ENCODE measurements at places on chromosomes 4 and X. TPM values are rescaled to one million over a fixed set of nuclear protein-coding genes. Genes with fewer than 3 reads are reported as not detected.

The KLHL13 gene
- polyA plus RNA-seq = 2.7 TPM

The BTK gene
- polyA plus RNA-seq = not detected

The NPY1R gene
- 0.03 TPM for polyA plus RNA-seq

The TRIML1 gene
- polyA plus RNA-seq = not detected

The S100P gene
- polyA plus RNA-seq = not detected

The PHOX2B gene
- polyA plus RNA-seq = not detected

The GAGE12F gene
- polyA plus RNA-seq = not detected

The GPRIN3 gene
- polyA plus RNA-seq = not detected

The RELL1 gene
- 0.99 TPM for polyA plus RNA-seq

The SSX4B gene
- not detected for polyA plus RNA-seq

GRCh38 chr4:152247271-152247975 lies 288.5 kb downstream of the FBXW7 start:
- DNase-seq = peak; percentile 38

GRCh38 chr4:22707390-22707789 lies 14.7 kb downstream of the GBA3 start:
- DNase-seq = no peak

DNA sequence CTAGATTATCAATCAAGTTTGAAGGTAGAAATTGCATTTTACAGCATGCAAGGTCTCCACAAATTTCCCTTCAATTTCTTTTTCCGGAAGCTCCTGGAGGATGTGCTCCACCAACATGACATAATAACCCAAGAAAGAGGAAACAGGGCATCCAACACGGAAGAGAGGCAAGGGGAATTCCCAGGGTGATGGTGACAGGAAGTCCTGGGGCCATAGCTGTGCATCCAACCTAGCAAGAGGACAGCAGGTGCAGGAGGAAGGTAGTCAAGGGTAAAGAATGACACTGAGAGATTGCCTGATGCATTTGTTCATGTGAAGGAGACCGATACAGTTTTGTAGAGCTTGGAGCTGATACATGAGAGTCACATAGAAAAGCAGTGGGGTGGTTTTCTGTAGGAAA lies 115.7 kb upstream of the LSM6 start:
- no peak for DNase-seq

DNA sequence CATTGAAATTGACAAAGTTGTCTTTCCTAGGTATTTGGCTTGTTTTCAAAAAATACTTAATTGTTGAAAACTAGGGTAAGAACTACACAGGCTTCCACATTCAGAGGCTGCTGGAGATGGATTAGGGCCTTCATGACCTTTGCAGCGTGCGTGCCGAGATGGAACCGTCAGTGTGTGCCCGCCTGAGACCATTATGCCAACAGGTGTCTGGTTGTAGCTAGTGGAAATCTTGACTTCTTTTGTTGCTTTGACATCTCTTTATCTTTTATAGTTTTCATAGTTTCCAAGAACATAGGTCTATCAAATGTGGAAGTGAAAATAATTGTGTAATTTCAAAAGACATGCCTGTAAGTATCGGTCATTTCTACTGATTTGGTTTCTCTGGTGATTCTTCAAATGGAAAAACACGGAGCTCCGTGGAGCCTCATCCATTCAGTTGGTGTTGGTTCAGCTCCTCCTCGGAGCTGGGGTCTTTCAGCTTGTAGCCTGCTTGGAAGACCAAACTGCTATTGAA lies 38.9 kb upstream of the CLCN4 start:
- no peak for DNase-seq

- no peak for DNase-seq
Measured at GRCh38 chr4:71461422-71461821, 122.6 kb downstream of the SLC4A4 start.

GRCh38 chr4:142516686-142517526 lies 329.2 kb downstream of the INPP4B start:
- DNase-seq = peak; percentile 82

DNA sequence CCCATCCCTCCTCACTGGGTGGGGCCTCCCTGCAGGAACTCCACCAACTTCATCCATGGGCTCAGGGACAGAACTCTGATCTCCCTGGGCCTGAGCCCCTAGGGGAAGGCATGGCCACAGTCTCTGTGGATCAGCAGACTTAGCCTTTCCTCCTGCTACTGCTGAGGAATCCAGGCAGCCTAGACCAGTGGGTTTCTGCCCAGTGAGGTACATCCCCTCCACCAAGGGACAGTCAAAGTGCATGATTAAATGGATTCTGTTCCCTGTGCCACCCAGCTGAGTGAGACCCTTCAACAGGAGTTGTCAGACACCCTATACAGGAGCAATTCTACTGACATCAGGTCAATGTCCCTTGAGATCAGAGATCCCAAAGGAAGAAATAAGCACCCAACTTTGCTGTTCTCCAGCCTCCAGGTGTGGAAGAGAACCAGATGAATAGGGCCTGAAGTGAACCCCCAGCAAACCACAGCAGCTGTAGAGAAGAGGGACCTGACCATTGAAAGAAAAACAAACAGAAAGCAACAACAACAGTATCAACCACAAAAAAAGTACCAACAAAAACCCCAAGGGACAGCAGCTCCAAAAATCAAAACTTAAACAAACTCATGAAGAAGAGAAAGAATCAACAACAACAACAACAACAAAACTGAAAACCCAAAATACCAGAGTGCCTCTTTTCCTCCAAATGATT lies 84.8 kb downstream of the CHIC1 start:
- DNase-seq = no peak

DNA sequence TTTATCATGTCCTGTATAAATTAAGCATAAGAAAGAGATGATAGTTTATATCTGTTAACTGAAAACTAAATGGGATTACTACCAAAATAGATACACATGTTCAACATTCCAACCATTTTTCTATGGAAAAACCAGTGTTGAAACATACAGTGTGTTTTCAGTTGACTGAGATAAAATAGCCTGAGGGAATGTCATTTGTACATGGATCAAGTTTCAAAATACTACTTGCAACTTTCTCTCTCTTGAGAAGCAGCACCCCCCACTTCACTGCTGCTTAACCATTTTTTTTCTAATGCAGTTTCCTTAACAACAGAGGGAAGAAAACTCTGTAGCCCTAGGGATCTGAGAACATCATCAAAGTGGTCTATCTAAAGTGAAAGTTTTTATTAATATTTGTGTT lies 70.8 kb downstream of the NPNT start:
- peak; percentile 80 for DNase-seq

DNA sequence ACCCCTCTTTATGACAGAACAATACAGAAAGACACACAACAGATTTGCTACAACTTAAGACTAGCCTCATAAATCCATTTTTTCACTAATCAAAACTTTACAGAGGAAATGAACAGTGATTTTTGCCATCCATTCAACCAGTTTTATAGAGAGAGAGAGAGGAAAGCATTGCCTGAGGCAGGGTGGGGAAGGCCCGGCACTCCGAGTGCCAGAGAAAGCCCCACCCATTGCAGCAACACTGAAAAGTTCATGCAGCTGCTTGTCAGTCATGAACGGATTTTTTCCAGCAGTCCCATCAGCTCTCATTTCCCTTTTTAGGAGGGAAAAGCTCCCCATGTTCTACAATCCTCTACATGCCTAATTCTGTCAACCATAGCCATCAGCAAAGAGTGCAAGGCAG lies 236.9 kb downstream of the CHIC1 start:
- DNase-seq = peak; percentile 15

DNA sequence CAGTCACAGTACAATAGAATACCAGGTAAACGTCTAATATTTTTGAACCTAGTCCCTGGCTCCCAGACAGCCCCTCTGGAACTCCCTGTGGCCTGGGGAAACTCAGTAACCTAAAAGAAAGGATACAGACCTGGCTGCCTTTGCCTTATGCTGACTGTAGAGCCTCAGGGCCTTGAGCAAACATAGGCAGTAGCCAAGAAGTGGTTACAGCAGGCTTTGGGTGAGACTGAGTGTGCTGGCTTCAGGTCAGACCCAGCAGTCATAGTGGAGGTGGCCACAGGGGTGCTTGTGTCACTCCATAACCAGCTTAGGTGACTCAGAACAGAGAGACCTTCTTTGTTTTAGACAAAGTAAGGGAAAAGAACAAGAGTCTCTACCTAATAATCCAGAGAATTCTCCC lies 141.8 kb upstream of the PRDX4 start:
- DNase-seq = peak; percentile 24

DNA sequence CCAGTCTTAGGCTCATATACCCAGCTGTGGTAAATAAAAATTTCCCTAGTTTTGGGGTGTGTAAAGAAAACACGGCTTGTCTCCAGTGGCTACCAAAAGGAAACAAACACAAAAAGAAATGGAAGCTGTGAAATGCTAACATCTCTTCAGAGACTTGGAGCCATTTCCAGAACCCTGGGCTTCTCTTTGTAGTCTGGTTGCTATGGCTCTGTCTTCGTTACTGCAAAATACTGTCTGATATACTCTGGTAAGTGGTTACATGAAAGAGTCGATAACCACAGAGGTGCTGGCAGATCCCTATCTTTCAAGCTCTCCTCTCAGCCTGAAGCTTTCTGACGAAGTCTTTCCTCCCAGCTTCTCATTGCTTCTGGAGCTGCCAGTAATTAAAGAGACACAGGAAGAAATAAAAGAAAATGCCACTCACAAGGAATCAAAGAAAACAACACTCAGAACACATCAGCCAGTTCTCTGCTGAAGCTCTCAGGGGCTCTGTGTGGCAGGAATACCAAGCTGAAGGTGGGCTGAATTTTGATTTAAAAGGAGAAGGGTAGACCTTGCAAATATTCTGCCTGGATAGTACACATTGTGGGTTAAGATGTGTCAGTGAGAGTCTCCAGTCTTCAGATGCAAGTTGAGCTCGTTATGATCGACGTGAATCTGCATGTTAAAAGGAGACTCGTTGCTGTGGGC lies 107.6 kb upstream of the FAM9C start:
- DNase-seq = no peak

DNA sequence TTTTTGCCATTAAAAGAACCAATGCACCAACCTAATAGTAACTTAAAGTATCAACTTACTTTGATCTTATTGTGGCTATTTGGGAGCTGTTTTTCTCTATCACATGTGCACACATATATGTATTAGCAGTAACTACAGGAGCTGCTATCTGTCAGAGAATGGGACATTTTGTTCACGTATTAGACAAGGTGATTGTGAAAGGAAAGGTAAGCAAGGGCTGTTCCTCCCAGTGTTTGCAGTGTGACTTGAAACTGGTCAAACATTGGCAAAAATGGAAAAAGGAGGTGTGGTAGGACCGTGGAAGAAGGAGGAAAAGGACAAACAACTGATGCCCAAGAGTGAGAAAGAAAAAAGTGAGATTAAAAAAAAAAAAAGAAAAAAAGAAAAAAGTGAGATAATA lies 43.1 kb upstream of the KLHL2 start:
- no peak for DNase-seq

DNA sequence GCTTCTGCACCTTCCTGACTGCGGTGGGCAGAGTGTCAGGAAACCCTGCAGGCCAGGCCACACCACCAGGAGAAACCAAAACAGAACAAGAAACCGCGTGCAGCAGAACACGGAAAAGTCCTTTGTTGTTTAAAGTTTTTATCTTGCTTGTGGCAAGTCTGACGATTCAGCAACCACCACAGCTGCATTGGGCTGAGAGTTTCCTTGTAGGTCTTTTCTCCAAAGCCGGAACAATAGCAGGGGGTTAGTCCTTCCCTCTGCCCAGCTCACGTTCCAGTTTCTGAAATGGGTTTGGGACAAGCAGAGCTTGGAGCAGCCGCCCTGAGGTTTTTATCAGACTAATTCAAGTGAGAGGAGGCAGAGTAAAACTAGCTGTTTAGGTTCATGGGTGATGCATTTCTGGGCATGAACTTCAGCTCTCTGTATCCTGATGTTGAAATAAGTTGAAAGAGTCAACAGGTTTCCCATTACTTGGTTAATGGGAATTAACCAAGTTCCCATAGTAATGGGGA lies 216.9 kb downstream of the PTTG2 start:
- DNase-seq = no peak

DNA sequence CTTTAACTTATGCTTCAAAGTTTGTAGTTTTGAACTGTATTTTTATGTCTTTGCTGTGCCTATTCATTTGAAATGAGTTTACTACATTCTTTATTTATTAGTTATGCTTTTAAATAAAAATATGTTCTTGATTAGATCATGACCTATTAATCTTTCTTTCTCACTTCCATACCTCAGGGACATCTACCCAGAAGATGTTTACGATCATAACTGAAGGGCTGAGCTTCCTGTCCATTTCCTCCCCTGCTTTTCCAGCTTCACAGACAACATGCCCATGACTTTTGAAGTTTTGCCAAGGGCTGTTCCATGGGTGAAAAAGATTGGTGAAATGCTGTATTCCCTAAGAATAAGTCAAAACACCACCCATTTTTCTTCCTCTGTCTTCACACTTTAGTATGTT lies 99.7 kb upstream of the DDIT4L start:
- DNase-seq = peak; percentile 39

DNA sequence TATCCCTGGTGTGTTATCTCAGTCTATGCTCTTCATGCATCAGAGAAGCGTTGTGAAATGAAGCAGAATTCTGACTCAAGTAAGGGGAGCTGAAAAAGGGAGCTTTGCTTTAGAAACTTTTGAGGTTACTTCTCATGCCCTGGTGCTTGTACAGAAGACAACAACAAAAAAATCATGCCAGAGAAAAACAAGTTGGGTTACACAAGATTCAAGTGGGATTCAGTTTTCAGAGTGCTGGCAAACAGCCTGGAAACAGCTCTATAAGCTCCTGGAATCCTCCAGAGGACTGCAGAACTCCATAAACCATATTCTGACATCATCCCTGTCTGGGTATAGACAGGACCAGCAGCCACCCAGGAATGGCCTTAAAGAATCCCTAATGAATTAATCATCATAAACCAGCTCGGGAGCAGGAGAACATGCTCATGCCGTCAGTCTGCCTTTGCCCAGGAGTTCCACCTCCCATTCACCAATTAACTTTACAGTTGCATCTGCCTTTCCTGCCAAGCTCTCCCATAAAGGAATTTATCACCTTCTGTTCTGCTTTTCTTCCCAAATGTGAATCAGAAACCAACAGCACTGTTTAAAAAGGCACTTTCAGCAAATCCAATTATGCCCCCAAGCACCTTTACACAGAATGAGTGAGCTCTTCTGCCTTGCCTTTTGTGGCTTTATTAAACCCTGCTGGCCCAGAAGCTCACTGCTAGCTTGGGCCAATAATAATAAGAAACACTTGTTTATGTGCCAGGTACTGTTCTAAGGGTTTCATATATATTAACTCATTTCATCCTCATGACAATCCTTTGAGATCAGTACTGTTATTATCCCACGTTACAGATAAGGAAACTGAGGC lies 54.5 kb upstream of the FBXW7 start:
- DNase-seq = peak; percentile 94

- DNase-seq = no peak
Measured at GRCh38 chr4:123506011-123506695, 109.6 kb downstream of the SPRY1 start.

GRCh38 chr4:6939761-6940743 lies 30.4 kb downstream of the TBC1D14 start:
- DNase-seq = no peak

All from foreskin keratinocyte (primary cell).